Right lung (tissue), 10 donors: ENCODE measurements at places on chromosomes 6 and 20. TPM values are rescaled to one million over a fixed set of nuclear protein-coding genes. Genes with fewer than 3 reads are reported as not detected.

C20orf144 gene
- polyA plus RNA-seq: 0.50 TPM

CLDN20 gene
- polyA plus RNA-seq: 0.73 TPM

LEMD2 gene
- 66.2 TPM for polyA plus RNA-seq

FAM83C gene
- not detected for polyA plus RNA-seq

SUMO4 gene
- 1.4 TPM for polyA plus RNA-seq

MYB gene
- 3.6 TPM for polyA plus RNA-seq

DNA sequence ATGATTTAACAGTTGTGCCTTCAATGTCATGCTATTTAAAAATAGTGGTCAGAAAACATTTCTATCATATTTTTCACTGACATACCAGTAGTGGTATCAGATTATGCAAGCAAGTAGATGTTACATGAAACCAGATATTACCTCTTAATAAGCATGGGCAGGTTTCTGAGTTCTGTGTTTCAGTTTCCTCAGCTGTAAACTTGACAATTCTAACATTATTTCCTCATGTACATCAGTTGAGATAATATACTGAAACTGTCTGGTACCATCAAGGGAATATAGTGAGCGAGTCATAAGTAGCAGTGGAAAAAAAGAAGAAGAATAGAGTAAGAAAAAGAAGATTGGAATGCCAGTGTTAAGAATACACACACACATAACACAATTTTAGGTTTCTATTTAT, 477.9 kb upstream of the MANEA start:
- no peak for DNase-seq

DNA sequence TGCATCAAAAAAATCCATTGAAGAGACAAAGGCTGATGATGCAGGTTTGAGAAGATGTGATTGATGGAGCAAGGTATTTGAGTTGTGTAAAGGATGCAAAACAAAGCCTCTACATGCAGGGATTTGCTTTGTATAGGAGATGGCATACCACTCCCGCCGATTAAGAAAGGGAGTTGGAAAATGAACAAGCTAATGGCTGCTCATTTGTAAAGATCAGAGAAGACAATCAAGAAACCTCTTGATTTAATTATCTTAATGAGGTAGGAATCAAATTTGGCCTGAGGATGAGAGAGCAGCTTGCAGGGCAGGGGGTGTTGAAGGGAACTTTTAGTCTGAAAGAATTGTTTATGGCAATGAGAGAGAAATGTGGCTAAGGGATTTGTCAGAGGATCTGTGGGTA, 448.2 kb upstream of the ADGRB3 start:
- no peak for DNase-seq

GRCh38 chr6:15344192-15344519, 98.3 kb downstream of the JARID2 start:
- no peak for DNase-seq

GRCh38 chr6:4564801-4565271, 211.4 kb upstream of the CDYL start:
- DNase-seq: no peak

DNA sequence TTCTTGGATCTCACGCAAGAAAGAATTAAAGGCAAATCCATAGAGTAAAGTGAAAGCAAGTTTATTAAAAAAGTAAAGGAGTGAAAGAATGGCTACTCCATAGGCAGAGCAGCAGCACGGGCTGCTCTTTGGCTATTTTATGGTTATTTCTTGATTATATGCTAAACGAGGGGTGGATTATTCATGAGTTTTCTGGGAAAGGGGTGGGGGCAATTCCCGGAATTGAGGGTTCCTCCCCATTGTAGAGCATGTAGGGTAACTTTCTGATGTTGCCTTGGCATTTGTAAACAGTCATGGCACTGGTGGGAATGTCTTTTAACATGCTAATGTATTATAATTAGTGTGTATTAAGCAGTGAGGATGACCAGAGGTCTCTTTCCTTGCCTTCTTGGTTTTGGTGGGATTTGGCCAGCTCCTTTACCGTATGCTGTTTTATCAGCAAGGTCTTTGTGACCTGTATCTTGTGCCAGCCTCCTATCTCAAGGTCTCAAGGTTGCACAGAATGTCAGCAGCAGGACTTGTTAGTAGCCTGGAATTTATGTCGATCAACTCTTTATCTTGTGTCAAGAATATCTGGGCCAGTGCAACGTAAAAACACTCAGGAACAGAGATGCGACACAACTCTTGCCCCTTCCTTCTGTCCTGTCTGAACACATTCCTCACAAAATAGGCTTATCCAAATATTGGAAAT, 931.4 kb downstream of the QKI start:
- no peak for DNase-seq

- DNase-seq: peak; percentile 15
These were observed 9.6 kb downstream of the FAM83B start for GRCh38 chr6:54856129-54856528.

DNA sequence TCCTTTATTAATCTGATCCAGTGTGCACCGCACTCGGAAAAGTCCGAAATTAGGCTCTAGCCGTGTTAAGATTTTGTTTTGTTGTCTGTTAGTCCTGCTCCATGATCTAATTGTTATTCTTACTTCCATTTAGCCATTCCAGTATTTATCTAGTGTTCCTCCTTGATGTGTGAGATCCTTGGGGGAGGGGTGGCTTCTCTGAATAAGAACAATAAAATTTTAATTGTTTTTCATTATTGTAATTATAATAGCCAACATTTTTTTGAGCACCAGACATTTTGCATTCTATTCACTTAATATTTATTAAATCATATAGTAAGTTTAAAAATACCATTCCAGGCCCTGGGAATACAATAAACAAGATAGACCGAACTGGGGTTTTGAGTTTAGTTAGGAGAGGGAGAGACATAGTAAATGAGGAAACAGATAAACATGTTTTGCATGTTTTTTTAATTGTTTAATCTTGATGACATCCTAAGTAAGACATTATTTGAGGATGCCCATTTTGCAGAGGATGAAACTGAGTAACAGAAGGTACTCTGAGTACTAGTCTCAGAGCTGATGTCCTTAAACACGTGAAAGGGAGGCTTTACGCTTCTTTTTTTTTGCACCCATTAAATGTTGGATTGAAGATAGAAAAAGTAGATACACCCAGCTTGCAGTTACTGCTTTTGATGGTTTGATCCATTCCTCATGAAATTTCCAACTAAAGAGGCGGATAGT, 1.2 kb downstream of the CBFA2T2 start:
- DNase-seq: no peak
